ENCODE measurements at places on chromosomes 16 and 17.

GRCh38 chr16:8872967-8873865 is 4.4 kb upstream of the CARHSP1 start:
- no peak for DNase-seq

DNA sequence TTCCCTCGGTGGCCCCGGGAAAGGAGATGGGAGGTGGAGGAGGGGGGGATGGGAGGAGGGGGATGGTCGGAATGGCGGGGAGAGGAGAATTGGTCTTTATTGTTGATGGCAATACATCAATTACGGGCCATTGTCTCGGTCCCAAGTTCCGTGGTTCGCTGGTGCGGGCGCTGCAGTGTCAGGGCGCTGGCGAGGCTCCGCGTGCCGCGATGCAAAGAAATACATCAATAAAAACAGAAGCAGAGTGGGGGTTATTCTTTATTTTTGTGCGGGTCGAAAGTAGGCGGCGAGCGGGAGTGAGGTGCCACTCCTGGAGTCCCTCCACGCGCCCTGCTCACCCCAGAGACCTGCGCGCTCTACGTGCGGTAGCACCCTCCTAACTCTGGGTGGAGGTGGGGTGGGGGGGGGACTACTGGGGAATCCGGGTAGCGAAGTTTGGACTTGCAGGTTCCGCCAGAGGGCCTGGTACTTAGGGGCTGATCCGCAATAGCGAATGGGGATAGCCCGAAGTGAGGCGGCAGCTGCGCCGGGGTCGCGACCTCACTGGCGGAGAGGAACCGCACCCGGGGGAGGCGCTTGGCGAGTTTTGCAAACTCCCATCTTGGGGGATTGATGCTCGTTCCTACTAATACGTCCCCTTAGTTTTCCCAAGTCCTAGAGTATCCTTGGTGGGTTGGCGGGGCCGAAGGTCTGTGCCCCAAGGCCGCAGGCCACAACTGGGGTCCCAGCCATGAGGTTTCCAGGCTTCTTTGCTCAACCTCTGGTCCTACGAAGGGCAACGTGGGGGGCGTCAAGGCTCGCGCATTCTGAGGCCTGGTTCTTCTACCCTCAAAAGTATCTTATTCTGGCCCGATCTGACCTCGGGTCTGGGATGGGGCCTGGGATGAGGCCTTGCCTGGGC is 3.5 kb upstream of the SALL1 start:
- no peak for DNase-seq

DNA sequence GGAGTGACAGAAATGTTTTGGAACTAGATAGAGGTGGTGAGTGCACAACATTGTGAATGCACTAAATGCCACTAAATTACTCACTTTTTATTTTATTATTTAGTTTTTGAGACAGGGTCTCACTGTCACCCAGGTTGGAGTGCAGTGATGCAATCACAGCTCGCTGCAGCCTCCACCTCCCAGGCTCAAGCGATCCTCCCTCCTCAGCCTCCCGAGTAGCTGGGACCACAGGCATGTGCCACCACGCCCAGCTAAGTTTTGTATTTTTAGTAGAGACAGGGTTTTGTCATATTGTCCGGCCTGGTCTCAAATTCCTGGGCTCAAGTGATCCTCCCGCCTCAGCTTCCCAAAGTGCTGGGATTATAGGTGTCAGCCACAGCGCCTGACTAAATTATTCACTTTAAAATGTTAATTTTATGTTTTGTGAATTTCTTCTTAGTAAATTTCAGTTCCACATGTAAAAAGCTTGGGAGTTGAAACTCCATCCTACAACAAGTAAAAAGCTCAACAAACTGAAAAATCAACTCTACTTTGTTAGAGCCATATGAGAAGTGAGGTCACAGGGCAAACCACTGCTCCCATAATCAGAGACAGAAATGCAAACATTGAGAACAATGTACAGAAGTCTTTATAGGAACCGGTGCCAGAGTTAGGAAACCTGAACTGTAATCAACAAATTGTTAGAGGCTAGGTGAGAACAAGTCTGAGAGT is 13.8 kb upstream of the SLC5A10 start:
- no peak for DNase-seq

GRCh38 chr16:30382111-30382881 is at the start of gene SEPTIN1:
TSS of gene SEPTIN1 (minus strand) at chr16:30382561. CDS start at chr16:30382542, 19 bp downstream.
- no peak for DNase-seq

DNA sequence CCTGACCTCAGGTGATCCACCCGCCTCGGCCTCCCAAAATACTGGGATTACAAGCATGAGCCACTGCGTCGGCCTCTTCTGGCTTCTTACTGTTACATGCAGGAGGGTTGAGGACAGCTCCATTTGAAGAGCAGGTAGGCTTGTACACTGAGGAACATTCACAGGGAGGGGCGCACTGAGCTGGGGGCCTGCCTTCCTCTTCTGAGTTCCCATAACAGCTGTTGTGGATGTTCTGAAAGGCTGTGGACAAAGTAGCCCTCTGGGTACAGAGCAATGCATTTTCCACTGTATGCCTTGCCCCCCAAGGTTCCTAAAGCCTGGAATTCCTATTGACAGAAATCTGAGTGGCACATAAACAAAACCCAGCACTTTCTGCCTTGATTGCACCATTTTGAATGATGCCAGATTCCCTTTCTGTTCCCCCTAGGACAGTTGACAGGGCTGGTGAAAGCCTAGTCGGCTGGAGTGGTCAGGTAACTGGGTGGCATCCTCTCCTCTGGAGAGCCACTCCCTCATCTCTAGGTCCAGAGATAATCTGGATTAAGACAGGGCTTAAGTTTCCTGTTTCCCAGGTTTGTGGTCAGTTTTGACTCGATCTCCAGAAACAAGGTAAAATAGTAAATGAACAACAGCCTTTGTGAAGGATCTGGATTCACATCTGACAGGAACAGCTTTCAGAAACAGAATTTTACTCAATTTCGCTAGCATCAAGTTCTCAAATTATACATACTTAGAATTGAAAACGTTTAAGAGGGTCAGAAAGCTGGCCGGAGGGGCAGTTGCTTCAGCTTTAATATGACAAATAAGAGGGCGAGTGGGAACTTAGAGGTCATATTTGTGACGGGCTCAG is 1.3 kb upstream of the CDK5R1 start:
- no peak for DNase-seq

DNA sequence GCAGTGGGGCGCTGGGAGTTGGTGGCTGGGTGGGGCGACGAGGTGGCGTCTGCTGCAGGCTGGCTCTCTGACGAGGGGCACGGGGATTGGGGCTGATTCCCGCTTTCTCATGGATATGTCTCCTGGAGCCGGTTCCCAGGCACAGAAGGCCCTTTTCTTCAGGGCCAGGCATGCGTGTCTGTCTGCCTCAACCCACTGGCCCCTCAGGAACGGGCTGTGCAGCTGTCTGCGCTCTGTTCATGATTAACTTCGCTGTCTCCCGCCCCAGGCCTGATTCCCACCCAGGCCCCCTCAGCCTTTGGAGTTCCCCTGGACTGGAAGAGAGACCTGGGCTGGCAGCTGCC is 53.1 kb downstream of the RAP1GAP2 start:
- no peak for DNase-seq

DNA sequence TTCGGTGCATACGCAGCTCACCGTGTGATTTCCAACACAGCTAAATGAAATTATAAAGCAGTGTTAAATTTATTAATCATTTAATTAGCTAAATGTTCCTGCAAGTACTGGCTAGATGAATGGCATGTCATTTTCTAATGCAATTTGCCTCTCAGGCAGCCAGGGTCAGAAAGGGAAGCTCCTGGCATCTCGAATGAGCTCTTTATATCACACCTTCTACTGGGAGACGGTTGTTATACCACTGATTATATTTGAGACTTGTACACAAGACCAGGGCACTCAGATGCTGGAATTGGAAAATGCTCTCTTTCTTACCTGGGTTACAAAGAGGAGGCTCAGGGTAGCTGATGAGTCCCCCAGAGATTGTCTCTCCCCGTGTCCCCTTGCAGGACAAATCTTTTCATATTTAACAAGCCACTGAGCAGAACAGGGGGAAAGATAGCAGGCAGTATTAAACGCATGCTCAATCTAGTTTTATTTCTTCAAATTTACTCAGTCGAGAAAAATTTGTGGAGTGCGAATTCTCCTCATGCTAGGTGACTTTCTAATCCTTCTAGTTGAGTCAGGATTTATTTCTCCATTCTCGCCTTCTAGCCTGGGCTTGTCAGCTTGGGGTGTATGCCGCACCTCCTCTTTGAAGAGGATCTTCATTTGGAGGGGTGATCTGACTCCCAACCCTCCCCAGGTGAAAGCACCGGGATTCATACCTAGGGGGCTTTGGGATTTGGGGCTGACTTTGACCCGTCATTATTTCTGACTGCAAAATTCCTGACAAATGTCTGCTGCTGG is 441.1 kb downstream of the MAF start:
- no peak for DNase-seq

- DNase-seq, result no peak
These were observed 24.6 kb downstream of the NECAB2 start for GRCh38 chr16:83992624-83993023.

GRCh38 chr16:57271867-57272495 is 12.5 kb downstream of the PLLP start:
- DNase-seq, result no peak

GRCh38 chr17:17859909-17860765 is 23.4 kb upstream of the SREBF1 start:
- DNase-seq, result peak; percentile 41

DNA sequence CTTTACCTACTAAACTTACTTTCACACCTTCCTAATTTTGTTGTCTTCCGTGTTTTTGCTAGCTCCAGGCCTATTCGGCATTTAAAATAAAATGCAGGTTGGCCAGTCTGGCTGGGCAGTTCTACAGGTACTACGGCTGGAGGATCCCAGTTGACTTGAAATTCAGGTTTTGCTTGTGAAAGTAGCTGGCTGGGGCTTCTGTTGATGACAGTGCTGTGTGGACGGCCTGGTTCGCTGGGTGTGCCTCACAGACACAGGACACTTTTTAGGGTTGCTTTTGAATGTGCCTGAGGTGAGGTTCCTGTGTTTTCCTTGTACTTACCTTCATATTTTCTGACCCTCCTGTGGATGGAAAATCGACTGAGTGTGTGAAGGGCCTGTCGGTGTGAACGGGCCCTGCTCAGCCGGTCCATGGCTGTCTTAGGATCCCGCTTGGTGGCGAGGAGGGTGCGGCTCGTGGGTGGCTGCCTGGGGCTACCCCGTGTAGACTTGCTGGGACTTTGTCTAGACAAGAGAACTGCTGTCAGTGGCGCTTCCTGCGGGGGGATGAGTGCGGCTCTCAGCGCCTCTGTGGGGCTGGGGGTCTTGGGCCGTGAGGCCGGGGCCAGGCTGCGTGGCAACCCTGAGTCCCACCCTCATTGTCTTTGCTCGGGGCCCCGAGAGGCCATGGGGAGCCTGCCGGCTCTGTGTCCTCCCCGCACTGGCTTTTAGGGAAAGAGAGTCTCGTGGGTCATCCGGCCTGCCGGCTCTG is 18.7 kb upstream of the ZNF750 start:
- no peak for DNase-seq

DNA sequence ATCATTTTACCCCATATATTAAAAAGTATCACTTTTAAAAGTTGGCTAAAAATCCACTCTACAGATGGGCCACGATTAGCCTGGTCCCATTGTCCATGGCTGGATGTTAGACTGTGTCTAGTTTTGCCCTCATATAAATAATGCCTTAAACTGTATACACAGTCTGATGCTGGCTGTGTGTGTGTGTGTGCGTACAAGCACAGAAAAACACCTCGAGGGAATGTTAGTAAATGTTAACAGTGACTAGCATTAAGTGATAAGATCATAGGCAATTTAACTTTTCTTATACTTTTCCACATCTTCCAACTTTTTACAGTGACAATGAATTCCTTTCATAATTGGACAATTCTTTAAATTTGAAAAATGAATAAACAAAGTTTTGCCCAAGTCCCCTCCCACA is 8.2 kb downstream of the NOS2 start:
- DNase-seq, result no peak

DNA sequence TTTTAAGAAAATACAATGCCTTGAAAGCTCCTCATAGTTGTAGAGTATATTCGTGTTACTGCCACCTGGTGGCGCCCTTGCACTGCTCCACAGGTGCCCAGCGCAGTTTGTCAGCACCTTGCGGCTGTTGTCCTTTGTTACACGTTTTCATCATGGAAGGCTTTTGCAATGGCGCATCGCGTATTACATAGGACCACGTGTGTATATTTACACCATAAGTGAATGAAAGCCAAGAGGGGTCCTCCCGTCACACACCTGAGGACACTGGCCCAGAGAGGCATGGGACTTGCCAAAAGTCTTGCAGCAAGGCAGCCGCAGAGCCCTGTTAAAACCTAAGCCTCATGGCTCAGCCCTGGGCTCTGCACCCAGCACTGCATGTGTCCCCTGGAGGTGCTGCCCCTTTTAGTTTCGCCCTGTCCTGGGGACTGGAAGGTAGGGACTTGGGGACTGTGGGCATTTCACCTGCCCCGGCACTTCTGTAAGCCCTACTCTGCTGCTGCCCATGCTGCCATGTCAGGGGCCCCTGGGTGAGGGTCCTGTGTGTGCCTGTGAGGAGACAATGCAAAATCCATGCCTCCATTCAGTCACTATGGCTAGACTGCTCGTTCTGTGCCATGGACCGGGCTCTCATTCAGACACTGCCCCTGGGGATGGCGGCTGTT is 24.3 kb downstream of the POLR3E start:
- peak; percentile 50 for DNase-seq

DNA sequence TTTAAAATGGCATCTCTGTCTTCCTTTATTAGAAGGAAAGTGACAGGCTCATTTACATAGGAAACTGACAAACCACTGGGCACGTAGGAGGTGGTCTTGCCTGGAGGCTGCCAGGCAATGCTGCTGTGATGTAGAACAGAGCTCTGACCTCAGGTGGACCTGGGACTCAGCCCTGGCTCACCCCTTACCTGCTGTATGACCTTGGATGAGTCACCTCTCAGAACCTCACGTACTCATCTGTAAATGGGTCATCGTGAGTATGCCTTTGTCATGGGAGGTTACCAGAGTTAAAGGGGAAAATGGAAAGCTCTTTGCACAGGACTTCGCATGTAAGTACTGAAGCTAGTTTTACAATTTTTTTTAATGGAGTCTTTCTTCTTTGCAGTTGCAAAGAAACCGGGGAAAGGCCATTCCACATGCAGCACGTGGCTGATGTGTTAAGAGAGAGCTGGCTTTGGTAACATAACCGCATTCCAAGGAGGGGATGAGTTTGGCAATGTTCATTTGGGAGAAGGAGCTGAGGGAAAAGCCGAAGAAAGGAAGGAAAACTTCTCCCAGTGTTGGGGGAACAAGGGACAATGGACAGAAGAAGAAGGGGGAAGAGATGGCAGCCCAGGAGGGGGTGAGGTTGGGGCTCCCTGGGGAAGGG is 37.4 kb upstream of the LONP2 start:
- no peak for DNase-seq

DNA sequence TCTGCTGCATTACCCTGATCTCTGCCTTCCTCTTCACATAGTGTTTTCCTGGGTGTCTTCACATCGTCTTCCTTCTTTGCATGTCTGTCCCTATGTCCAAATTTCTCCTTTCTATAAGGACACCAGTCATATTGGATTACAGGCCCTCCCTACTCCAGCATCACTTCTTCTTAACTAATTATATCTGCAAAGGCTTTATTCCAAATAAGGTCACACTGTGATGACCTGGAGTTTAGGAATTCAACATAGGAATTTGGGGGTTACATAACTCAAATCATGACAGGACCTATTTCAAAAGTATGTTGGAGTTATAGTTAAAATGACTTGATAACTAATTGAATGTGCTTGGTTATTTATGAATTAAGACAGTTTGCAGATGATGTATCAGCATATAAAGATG is 490.5 kb upstream of the ERCC4 start:
- DNase-seq, result no peak
